ENCODE measurements at places on chromosomes 4 and X.

GRCh38 chrX:276581-277201 is 4.5 kb upstream of the PLCXD1 start:
- DNase-seq = no peak

- DNase-seq = no peak
Observed at GRCh38 chrX:45771114-45771513, 570.4 kb upstream of the DIPK2B start.

DNA sequence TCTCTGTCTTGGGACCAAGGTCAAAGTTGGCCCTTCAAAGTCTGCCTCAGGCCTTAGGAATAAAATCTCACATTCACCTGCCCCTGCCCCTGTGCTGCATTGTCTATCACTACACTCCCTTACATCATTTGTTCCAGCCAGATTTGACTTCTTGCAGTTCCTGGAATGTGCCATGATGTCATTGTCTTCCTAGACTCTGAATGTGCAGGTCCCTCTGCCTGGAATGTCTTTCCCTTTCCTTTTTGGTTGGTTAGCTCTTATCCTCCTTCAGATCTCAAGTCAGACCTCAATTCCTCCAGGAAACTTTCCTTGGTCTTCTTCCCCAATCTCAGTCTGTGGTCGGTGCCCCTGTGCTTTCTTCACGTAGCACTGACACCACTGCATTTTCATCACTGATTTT is 67.7 kb upstream of the EFNB1 start:
- no peak for DNase-seq

DNA sequence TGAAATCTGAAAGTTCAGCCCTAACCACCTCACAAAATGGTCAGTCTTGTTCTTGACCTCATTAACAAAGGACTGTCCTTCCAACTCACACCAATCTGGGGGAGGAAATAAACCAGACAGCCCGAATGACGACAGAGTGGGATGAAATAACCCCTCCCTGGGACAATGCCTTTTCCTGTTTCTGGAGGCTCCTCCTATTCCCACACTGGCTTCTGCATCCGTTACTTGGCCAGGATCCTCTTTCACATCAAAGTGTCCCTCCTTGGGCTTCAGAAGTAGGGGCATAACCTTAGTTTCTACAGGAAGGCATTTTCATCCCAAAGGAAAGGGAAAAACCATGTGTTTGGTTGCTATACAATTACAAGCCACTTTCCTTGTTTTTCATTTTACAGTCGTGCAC is 59.8 kb upstream of the RPL34 start:
- DNase-seq = no peak

DNA sequence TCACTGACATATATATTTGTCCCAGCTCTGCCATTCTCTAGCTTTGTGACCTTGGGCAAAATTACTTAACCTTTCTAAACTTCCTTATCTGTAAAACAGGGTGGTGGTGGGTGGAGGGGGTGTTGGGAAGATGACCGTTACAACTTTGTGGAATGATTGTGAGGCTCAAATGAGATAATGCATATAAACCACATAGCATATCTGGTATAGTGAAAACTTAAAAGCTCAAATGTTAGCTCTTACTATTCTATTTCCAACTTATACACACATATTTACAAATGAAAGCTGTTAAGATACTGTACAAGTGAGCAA is 52.9 kb upstream of the HPRT1 start:
- DNase-seq = no peak

GRCh38 chr4:7147661-7148310 is 44.6 kb upstream of the SORCS2 start:
- DNase-seq = no peak

- no peak for DNase-seq
Observed at GRCh38 chr4:65737672-65738071, 67.4 kb upstream of the EPHA5 start.

- DNase-seq = no peak
Observed at GRCh38 chrX:65697915-65698796, 30.7 kb downstream of the MSN start.

DNA sequence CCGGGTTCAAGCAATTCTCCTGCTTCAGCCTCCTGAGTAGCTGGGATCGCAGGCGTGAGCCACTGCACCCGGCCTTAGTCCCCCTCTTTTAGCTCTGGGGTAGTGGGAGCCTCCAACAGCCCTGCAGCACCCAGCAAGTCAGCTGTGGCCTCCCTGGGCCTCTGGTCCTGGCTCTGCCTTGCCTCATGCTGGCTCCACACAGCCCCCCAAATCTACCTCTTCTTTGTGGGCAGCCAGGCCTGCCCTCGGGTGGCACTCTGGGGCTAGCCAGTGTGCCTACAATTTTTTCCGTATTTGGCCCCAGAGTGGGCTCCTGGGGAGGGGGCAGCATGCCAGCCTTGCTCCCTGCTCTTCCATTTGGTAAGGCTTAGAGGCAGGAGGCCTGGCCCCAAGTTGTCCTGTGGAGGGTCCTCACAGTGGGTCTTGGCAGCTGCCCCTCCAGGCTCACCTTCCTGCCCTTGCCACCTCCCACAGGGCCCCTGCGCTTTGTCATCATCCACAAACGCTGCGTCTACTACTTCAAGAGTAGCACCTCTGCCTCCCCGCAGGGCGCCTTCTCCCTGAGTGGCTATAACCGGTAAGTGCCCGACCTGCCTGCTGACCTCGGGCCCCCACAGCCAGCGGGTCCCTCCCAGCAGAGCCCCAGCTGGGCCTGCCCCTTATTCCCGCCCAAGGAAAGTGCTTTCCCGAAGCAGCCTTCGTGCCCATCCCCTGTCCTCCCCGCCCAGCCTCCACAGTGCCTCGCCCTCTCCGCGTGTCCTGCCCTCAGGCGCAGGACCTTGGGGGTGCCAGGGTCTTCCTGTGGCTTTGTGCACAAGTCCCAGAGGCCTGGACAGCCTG is 21.0 kb upstream of the ADD1 start:
- no peak for DNase-seq

DNA sequence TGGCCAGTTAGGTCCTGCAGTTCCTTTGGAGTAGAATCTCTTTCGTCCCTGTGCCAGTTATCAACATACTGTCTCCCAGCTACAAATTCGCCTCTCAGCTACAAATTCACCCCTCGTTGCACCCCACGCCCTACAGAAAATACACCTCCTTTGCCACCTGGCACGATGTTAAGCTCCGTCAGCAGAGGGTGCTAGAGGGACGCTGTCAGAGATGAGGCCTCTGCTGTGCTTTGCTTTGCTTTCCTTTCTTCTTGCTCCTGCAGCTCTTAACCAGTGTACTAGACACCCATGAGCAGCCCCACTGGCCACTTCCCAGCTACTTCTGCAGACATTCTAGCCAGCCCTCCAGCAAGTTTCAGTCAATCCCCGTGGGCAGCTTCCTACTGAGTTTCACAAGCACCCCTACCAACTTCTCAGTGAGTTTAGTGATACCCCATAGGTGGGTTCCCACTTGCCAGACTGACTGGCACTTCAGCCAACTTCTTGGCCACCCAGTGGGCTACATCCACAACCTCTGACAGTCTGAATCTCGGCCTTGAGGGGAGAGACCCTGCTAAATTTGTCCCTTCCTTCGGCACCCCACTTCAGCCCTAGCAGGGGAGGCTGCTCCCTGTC is 21.8 kb downstream of the HAUS3 start:
- DNase-seq = peak; percentile 16

GRCh38 chr4:88734403-88734949 is 36.8 kb upstream of the NAP1L5 start:
- DNase-seq = no peak

DNA sequence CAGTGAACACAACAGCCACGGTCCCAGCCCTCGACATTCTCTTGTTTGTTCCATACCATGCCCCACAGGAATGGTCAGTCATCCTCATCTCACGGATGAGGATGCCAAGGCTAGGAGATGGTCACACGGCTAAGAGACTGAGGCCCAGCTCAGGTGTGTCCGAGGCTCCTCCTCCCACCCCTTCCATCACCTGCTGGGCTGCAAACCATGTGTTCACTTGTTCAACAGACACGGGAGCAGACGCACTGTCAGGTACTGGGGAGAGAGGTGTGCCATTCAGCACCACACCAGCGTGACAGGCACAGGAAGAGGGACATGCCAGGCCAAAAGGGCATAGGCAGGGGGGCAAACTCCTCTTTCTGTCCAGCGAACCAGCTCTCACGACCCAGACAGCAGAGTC is 45.9 kb downstream of the ABLIM2 start:
- DNase-seq = no peak

DNA sequence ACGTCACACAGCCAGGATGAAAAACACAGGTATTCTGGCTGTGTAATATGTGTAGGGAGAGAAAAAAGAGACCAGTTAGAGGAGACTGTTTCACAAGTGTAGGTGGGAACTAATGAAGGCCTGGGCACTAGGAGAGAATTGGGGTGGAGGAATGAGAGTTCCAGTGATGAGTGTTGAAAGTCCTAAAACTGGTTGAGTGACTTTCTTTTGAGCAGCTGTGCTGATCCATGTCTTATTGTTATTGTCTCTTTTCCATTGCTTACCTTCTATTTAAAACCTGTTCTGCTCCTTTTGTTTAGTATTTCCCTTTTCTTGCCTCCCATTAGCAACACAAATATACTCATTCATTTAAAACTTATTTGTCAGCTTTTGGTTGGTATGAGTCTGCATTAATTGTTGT is 88.7 kb downstream of the PDLIM5 start:
- DNase-seq = no peak

DNA sequence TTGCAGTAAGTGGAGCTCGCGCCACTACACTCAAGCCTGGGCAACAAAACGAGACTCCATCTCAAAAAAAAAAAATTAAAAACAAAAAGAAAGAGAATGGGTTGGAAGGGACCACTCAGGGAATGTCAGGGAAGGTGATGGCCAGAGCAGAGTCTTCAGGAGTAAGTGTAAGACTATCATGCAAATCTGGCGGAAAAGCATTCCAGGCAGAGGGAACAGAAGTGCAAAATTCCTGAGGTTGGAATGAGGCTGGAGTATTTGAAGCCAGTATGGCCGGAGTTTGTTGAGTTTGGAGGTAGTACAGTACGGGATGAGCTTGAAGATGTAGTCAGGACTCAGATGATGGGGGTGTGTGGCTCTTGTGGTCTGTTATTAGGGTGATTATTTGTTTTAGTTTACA is 7.4 kb downstream of the GALNT7 start:
- DNase-seq = no peak

- no peak for DNase-seq
Observed at GRCh38 chr4:21013501-21013900, 313.2 kb downstream of the PACRGL start.

GRCh38 chr4:19438233-19438632 is 813.5 kb upstream of the SLIT2 start:
- DNase-seq = no peak

DNA sequence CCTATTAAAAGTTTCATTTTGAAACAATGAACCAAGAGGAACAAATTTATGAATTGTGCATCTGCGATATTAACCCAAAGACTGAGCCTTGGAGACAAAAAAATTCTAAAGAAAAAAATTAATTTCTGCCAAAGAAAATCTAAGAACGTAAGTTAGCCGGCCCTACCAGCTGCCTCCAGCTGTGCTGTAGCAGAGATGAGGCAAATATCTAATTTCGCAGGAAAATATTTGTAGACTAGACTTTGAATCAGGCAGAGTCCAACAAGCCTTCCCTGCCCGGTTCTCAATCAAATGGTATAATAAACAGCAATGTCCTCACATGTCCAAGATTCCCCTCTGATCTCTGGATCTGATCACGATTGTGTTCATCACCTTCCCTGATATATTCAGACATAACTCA is 21.2 kb upstream of the SMIM20 start:
- no peak for DNase-seq

GRCh38 chr4:36243355-36244256 is 708 bp downstream of the ARAP2 start:
- no peak for DNase-seq

DNA sequence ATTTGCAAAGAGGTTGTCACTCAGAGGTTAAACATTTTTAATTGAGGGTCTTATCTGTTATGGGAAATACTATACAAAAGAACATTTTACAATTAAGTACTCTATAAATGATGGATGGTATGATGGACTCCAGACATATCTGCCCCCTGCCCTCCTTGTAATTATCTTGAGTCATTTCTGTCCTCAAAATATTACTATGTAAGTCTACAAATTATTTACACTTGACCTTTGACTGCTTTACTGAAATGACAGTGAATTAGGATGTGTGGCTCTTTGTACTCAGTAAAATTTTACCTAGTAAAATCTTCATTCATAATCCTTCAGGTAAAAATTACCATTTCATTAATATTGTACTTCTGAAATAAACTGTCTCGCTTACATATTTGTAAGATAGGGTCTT is 46.5 kb downstream of the USP9X start:
- DNase-seq = no peak

GRCh38 chr4:99574530-99575324 is at the start of gene MTTP:
MTTP (plus strand) TSS chr4:99574824; CDS start chr4:99574910, 86 bp downstream.
- DNase-seq = no peak

DNA sequence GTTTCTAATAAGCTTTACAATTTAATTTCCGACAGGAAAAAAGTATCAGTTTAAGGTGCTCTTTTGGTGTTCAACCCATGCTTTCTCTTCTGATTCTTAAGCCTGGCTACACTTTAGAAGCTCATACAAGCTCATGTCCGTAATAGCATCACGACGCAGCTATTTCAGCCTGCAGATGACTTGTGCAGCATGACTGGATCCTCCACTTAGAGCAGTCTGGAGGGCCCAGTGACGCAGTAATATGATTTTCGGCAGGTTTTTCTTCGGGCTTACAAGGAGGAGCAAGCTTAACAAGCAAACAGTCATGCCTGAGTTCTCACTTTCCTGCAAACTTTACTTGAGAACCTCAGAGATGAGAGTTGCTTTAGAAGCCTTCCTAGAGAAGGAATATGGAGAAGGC is 85.3 kb upstream of the MAML3 start:
- DNase-seq = no peak

- DNase-seq = no peak
Observed at GRCh38 chrX:69282893-69283690, 117.8 kb upstream of the PJA1 start.

- DNase-seq = no peak
Observed at GRCh38 chrX:3362956-3363355, 16.5 kb upstream of the MXRA5 start.

GRCh38 chrX:132786217-132786616 is 172.2 kb downstream of the HS6ST2 start:
- DNase-seq = no peak

- DNase-seq = no peak
Observed at GRCh38 chrX:133033010-133033409, 63.9 kb downstream of the USP26 start.

DNA sequence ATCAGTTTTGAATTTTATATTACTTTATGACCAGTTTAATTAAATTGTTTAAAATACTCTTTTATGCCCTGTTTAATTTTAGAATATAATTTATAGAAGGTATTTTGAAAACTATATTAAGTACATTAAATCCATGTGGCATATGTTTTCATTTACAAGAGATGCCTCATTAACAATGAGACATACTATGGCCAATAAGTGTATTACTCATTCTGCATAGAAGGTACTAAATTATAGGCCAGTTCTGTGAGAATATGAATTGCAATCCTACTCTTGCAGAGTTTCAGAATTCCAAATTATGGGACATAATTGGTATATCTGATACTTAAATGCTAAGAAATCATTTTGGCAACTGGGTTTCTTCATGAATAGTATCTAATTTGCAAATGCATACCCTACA is 951.1 kb downstream of the FAT4 start:
- DNase-seq = no peak

GRCh38 chr4:38590046-38590445 is 74.0 kb upstream of the KLF3 start:
- DNase-seq = no peak

GRCh38 chr4:38572793-38573192 is 91.2 kb upstream of the KLF3 start:
- no peak for DNase-seq

- no peak for DNase-seq
Observed at GRCh38 chr4:151486168-151486567, 77.2 kb downstream of the FHIP1A start.

- DNase-seq = no peak
Observed at GRCh38 chr4:31351695-31352094, 631.5 kb downstream of the PCDH7 start.
